Fibroblast of lung (primary cell): ENCODE measurements at places on chromosomes 13 and 19. TPM values are rescaled to one million over a fixed set of nuclear protein-coding genes. Genes with fewer than 3 reads are reported as not detected.

- no peak for DNase-seq
Observed at GRCh38 chr19:5156231-5156986, 184.2 kb downstream of the PTPRS start.

DNA sequence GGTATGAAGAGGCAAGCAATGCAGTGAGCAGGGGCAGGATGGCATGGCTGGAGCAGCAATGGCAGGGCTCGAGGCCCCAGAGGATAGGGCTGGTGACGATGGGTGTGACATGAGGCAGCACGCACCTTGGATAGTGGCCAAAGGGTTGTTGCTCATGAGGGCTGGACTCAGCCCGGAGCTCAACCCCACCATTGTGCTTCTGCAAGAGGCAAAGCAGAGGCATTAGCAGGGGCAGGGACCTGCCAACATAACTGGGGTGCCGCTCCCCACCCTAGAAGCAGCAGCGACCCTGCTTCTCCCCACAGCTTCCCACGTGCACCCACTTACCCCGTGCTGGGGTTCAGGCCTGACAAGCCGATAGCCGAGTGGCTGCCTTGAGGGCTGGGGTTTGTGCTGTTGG is 15.8 kb downstream of the ZNF574 start:
- DNase-seq = no peak

DNA sequence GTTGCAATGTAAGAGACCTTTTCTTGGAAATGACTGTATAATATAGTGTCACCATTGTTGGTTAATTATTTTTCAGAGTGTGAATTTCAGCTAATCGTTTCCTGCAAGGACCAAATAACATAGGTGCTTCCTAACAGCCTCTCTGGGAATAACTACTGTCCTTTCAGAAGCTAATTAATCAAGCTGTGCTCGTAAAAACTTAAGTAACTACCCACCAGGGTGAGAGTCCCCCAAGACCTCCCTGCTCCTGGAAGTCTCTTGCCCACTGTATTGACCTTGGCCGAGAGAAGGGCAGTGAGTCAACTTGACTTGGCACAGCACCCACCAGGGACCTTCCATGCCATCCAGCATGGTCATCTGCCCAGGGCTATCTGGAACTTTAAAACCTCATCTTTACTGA is 50.3 kb downstream of the UQCRFS1 start:
- DNase-seq = no peak

DNA sequence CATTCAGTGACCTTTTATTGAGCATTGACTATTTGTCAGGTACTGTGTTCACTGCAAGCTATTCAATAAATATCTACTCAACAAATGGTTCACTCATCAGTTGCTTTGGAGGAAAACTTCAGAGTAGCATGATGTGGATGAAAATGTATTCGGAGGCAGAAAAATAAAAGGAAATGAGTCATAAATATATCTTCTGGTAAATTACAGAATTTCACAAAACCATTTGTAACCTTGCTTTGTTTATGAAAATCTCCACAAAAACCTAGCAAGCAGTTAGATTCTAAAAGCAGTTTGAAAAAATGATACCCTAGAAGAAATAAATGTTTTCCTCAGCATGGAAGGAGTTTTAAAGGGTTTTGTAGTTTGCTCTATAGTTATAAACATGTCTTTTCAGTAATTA is 399.6 kb downstream of the LMO7 start:
- DNase-seq = peak; percentile 5

DNA sequence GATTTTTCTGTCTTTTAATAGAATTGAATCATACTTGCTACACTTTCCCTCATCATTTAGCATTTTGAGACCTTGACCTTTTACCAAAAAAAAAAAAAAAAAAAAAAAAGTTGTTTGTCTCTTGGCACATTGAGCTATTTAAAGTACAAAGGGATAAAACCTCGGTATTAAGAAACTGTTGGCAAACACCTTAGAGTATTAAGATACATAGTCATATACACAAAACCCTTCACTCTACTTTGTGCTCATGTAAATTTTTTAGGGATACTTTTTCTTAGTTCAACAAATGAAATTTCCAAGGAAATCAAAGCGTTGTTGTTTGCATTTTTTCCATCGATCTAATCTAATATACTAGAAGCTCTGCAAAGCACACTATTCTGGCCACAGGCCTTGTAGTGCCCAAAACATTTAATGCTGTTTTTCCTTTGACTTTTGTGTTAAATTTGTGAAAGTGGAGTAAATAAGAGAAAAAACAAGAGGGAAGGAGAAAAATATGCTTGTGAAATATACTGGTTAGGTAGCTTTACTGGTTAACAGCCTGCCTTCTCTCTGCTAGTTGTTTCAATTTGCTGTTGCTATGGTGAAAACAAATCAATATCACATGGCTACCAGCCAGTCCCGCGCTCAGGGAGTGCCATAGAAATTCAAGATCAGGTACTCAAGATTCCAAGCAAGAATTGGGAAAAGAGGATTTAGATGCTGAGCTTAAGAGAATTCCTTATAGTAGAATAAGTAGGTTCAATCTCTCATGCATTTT is 2.6 kb downstream of the MBNL2 start:
- peak; percentile 64 for DNase-seq

- no peak for DNase-seq
Observed at GRCh38 chr13:31124204-31124603, 37.5 kb downstream of the HSPH1 start.

DNA sequence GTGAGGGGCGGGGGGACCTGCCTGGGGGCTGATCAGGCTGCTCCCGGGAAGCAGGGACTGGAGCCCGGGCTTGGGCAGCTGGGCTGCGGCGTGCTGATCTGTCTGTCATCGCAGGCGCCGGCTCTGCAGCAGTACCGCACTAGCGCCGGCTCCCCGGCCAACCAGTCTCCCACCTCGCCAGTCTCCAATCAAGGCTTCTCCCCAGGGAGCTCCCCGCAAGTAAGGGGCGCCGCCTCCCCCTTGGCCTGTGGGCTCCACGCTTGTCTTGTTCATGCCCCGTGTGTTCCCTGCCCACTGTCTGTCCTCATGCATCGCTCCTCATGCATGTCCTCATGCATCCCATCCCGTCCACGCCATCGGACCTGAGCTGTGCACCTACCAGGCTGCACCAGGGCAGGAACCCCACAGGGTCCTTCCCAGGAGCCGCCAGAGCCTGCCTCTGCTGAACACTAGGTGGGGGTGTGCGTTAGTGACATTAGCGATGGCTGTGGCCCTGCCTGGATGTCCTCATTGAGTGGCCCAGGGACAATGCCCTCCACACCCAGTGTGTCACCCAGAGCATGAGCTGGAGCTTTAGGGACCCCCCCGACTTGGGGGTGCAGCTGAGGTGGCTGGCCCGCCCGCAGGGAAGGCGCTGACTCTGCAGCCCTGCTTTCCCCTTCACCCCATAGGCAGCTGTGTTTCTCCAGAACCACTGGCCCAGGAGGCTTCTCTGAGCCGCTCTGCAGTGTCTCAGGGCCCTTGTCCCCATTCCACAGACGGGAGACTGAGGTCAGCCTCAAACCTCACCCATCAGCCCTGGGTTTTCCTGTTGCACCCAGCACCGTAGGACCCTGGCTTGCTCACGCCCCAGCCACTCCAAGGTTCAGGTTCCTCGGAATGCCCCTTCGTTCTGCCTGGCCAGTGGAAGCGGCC is 19.5 kb downstream of the COMP start:
- DNase-seq = no peak

DNA sequence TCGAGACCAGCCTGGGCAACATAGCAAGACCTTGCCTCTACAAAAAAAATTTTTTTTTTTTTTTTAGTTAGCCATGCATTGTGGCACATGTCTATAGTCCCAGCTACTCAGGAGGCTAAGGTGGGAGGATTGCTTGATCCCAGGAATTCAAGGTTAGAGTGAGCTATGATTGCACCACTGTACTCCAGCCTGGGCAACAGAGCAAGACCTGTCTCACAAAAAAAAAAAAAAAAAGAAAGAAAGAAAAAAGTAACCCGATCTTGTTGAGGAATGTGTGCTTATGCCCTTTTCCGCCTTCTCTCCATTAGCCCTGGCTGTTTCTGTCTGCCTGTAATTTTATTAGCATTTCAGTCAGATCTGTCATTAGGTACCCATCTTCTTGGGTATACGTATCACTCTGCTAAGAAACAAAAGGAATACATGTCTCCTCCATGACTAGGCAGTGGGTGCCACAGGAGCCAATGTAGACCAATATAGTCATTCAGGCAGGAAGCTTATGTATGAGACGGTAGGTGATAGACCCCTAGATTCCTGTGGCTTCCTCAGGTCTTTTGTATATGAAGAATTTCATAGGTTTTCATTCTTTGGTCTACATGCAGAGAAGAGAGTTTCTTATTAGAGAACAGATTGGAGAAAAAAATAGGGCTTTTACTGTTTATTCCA is 59.6 kb upstream of the NPAS1 start:
- DNase-seq = no peak

GRCh38 chr19:9070066-9070465 is 16.8 kb upstream of the OR1M1 start:
- DNase-seq = no peak

GRCh38 chr13:73715911-73716510 is 418.2 kb downstream of the KLF12 start:
- DNase-seq = peak; percentile 36

- peak; percentile 36 for DNase-seq
Observed at GRCh38 chr13:45615501-45616101, at the start of gene ERICH6B. ERICH6B (minus strand) TSS chr13:45615739; CDS start chr13:45597005, 18,734 bp downstream.

LILRA1 gene
- total RNA-seq = not detected in 2 replicates

SIGLEC7 gene
- total RNA-seq = not detected in 2 replicates

ZNF529 gene
- total RNA-seq = 10.2 and 10.8 TPM in 2 replicates

NLRP5 gene
- total RNA-seq = not detected in 2 replicates

GPR18 gene
- total RNA-seq = not detected in 2 replicates

CCDC70 gene
- not detected in 2 replicates for total RNA-seq

ERVV-1 gene
- total RNA-seq = not detected in 2 replicates

S1PR4 gene
- total RNA-seq = not detected in 2 replicates
